ENCODE measurements at places on chromosomes 2 and 18. TPM values are rescaled to one million over a fixed set of nuclear protein-coding genes. Genes with fewer than 3 reads are reported as not detected.

The SKOR2 gene
- total RNA-seq: not detected

The TMEM198 gene
- 1.1 TPM for total RNA-seq

The TMEM37 gene
- total RNA-seq: 0.16 TPM

The C2orf78 gene
- total RNA-seq: 0.51 TPM

The FANCL gene
- total RNA-seq: 31.5 TPM

The HOXD9 gene
- total RNA-seq: not detected

The MROH2A gene
- not detected for total RNA-seq

The KIF5C gene
- total RNA-seq: 0.37 TPM

The NEB gene
- 0.05 TPM for total RNA-seq

The ERFE gene
- total RNA-seq: not detected

The CTNNA2 gene
- total RNA-seq: 7.6 TPM

The LYG2 gene
- total RNA-seq: not detected

The PROKR1 gene
- not detected for total RNA-seq

The TMEM178A gene
- total RNA-seq: not detected

The CRYGD gene
- total RNA-seq: not detected

The UGT1A5 gene
- total RNA-seq: not detected

The CENPA gene
- total RNA-seq: 33.7 TPM

The GTF2A1L gene
- total RNA-seq: not detected

The CNRIP1 gene
- not detected for total RNA-seq

The FRZB gene
- not detected for total RNA-seq

The ST6GAL2 gene
- not detected for total RNA-seq
